H54 (cell line): ENCODE measurements at places on chromosomes 7 and 10.

DNA sequence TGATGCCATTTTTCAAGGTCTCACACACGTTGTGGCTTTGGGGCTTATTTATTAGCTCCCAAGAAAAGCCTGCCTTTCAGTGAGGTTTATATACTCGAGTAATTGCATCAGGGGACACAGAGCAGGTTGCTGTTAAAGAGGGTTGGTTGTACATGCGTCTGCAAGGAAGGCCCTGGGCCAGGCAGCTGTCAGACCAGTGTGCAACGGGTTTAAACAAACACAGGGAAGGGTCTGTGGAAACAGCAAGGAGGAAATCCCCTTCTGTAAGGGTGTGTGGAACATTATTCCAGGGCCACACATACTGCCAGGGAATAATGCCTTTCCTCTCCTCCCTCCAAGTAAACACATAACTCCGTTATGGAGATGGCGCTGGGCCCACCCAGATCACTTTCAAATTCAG, 1.7 kb upstream of the CHST15 start:
- no peak for DNase-seq

DNA sequence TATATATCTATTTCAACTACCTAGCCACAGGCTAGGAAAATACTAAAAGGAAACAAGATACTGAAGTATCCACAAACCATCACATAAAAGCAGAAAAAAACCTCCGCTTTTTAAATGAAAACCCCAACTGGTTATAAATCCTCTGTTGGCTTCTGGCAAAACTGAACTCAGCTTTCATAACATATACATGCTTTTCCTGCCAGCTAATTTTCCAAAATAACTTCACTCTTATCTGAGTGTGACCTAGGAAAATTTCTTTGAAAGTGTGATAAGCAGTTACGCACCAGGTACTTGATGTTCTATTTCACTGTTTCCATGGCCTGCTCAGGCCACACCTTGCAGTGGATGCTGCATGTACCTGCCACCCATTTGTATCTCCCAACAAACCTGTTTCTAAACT, 11.8 kb downstream of the FAM3C start:
- no peak for DNase-seq

GRCh38 chr7:128876127-128876526, 13.5 kb downstream of the ATP6V1F start:
- DNase-seq, result no peak

DNA sequence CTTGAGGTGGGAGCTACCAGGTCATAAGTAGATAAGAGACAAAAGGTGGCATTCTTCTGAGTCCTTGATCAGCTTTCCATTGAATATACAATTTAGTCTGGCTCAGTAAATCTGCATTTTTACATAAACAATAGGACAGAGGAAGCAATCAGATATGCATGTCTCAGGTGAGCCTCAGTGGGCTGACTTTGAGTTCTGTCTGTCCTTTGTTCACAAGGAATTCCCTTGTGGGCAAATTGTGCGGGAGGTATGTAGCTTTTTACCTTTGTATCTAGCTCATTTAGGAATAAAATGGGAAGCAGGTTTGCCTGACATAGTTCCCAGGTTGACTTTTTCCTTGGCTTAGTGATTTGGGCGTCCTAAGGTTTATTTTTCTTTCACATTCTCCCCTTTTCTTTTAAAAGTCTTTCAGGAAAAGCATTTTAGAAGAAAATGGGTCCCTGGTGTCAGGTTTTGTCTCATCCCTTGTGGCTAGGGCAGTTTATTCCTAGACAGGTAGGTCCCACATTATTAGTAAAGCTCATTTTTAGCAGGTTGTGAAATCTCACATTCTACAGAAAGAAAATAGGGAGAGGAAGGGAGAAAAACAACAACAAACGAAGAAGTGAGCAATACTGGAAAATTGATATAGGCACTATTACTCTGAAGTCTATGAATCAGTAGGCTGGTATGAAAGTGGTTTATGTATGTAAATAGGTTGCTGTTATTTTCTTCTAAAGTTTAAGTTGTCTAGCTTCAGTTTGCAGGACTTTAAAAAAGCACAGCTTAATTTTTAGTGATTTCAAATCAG, 16.5 kb downstream of the SPAM1 start:
- DNase-seq, result no peak

DNA sequence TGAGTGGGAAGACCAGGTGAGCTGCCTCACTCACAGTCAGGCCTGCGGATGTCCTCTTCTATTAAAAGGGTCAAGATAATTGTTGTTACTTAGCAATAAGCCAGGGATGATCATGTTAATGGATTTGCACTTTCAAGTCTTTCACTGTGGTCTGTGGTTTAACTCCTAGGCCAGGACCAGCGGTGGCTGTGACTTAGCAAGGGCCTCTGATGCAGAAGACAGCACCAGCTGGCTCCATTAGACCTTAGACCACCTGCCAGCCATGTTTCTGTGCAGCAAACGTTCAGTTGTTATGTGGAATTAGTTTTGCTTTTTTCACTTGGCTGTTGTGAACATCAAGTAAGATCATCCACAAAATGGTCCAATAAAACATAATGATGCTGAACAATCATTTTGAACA, 537.3 kb downstream of the TNS3 start:
- no peak for DNase-seq

DNA sequence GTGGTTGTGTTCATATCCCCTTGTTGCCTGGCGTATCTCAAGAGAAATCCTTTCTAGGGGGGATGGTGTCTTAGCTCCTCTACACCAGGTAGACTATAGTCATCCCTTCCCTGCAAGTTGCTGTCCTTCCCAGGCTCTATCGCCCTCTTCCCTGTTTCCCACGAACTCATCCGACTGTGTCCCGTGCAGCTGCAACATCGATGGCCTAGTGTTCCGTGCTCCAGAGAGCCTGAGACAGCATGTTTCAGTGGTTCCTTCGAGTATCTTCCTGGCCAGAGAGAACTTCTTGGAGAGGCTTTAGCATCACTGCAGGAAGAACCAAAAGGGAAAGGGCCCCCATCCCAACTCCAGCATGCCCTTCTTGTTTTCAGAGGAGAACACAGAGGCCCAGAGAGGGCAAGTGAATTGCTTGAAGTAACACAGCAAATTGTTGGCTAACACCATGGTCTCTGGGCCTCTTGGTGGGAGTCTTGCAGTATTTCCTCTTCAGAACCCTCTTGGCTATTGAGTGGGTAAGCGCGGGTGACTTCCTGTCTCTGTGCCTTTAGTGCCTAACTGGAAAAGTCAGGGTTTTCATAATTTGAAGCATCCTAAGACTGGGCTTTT, 162.9 kb downstream of the RGS10 start:
- DNase-seq, result no peak

GRCh38 chr10:52376694-52377354, 62.7 kb downstream of the DKK1 start:
- no peak for DNase-seq

DNA sequence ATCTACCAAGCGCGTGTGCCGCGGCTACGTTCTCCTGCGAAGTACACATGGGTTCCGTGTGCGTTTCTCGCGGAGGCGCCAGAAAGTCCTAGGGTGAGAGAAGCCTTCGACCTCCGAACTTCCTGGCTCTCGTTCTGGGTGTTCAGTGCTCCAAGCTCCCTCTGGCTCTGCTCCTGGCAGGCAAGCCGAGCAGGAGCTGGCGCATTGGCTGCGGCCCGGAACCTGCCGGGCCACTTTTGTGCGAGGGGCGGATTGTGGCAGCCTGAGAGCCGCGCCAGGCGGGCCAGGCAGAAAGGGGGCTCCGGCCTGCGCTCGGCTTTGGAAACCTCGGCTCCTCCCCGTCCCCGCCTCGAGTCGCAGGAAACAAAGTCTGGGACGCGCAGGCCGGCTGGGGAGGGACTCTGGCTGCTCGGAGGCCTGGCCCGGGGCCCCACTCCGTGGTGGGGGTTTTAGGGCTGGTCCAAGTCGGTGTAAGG, 9.6 kb downstream of the EMX2 start:
- DNase-seq, result no peak

DNA sequence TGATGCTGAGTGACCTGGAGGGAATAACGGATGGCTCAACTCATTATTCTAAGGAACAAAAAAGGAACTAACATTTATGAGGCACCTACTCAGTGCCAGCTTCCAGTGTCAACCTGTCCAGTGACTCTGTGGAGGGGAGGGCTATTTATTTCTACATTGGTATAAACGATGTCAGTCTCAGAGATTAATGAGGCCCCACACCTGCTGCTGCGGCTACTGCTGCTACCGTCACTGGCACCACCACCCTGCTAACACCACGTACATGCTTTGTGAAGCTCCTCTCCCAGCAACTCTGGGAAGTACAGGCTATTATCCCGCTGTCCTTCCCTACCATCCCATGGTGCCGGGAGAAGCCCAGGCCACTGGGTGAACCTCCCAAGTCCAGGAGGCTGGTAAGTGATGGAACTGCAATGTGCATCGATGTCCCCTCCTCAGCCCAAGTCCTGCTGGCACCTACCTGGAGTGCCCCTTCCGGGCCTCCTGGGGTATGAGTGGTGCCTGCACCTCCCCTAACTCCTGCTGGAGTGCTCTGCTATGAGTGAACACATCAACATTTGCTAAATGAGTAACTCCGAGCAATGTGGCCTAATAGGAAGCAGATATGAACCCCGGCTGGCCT, 101.5 kb downstream of the ARHGAP22 start:
- DNase-seq, result no peak

DNA sequence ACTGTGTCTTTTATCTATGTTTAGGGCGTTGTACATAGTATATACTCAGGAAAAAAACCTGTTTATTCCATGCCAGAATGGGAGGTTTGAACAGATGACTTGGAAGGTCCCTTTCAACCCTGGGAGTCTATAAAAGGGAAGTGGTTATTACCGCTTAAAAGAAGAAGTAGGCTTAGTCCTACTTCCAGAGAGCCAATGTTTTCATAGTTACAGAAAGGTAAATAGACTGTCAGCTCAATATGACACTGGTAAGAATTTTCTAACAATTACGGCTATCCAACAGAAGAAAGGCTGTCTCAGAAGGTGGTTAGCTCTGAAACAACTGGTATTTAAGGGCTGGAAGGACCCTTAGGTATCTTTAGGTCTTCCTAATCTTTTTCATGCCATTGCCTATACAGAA, 1.1 kb upstream of the TFAM start:
- no peak for DNase-seq

- no peak for DNase-seq
Observed at GRCh38 chr7:12383377-12383776, 20.3 kb downstream of the VWDE start.

- DNase-seq, result no peak
Observed at GRCh38 chr10:64444564-64444963, 923.4 kb downstream of the REEP3 start.

- DNase-seq, result no peak
Observed at GRCh38 chr7:41659539-41659938, 43.4 kb downstream of the INHBA start.

- no peak for DNase-seq
Observed at GRCh38 chr7:105448181-105448580, 59.5 kb upstream of the SRPK2 start.

DNA sequence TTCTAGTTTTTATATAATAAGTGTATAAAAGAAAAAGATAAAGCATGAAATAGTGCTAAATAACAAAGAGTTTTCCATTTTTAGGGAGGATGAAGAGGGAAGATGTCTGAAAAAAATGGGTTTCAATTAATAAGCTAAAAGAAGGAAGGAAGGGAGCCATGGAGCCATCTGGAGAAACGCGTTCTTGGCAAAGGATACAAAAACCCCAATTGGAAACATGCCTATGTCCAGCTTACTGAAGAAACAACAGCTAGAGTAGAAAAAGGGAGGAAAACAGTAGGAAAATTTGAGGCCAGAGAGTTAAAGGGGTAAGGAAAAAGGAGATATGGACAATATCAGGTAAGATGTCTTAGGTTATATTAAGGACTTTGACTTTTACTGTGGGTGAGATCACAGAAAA, 416.2 kb upstream of the GHITM start:
- no peak for DNase-seq

DNA sequence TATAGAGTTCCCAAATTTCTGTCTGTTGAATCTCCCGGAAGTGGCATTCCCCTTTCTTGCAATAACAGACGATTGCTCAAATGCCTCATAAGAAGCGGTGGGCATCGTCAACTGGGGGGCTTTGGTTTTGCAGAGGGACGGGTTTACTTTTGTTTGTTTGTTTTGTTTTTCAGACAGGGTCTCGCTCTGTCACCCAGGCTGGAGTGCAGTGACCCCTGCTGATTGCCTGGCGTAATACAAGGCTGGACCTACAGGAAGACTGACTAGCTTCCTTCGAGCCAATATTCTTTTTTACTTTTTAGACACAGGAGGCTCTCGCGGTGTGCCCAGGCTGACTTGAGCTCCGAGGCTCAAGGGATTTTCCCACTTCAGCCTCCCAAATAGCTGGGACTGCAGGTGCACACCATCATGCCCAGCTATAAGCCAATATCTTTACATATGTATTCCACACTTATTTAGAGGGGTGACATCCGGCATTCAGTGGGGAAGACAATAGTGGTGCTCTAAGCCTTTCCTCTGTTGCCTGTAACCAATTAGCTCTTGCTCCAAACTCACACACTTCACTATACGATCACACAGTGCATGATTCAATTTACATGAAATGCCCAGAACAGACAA, 58.1 kb downstream of the FHIP2A start:
- DNase-seq, result no peak

GRCh38 chr7:14336256-14336655, 346.8 kb upstream of the ETV1 start:
- DNase-seq, result no peak

DNA sequence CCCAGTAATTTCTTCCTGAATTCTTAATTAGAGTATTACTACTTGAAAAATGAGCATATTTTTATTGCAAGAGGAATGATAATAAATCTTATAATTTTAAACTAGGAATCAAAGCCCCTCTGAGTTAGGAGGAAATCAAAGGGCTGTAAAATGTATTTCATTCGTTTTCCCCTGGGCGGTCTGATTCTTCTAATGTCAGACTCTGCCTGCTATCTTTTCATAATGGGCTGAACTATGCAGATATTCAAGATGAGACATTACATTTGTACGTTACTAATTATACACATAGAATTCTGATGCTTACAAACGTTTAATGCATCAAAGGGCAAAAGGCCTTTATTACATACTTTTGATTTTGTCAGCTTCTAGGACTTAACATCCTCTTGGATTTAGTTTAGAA, 16.0 kb upstream of the TRUB1 start:
- DNase-seq, result no peak

DNA sequence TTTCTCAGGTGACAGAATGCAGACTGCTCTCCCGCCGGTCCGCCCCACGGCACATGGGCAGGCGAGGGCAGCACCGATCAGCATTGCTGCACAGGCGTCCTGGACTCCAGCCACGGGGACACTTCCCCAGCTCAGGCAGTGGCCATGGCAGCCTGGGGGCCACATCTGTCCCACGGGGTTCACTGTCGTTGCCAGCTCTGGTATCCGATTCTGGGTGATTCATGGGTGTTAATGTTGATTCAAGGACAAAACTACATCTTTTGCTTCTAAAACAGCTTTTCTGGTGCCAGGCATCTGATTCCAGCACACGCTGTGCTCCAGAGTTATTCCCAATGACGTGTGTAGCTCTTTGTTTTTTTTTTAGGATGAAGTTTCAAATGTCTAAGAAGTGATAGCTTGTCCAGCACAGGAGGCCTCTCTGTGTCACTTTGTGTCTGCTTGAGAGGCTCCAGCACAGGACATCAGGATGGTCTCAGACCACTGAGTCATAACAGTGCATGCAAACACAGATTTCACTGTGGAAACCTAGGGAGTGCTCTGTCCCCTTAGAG, 218.0 kb downstream of the WDR37 start:
- DNase-seq, result no peak
